BJ (cell line): ENCODE measurements at places on chromosomes 12 and 14. TPM values are rescaled to one million over a fixed set of nuclear protein-coding genes. Genes with fewer than 3 reads are reported as not detected.

DNA sequence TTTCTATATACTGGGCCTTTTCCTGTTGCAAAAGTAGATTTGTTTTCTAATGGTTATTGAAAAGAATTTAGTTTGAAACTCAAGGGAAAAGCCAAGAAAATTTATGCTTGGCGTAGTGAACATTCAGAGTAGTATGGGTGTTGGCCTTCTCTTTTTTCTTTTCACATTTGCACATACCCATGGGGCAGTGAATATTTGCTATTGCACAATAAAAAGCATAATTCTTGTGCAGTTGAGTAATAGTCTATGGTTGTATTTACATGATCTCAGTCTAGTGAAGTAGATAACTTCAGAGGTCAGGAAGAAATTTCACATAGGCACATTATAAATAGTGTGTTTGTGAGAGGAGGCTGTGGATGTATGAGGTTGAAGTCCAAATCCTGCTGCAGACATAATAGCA is 158.1 kb downstream of the FLRT2 start:
- no peak for DNase-seq

DNA sequence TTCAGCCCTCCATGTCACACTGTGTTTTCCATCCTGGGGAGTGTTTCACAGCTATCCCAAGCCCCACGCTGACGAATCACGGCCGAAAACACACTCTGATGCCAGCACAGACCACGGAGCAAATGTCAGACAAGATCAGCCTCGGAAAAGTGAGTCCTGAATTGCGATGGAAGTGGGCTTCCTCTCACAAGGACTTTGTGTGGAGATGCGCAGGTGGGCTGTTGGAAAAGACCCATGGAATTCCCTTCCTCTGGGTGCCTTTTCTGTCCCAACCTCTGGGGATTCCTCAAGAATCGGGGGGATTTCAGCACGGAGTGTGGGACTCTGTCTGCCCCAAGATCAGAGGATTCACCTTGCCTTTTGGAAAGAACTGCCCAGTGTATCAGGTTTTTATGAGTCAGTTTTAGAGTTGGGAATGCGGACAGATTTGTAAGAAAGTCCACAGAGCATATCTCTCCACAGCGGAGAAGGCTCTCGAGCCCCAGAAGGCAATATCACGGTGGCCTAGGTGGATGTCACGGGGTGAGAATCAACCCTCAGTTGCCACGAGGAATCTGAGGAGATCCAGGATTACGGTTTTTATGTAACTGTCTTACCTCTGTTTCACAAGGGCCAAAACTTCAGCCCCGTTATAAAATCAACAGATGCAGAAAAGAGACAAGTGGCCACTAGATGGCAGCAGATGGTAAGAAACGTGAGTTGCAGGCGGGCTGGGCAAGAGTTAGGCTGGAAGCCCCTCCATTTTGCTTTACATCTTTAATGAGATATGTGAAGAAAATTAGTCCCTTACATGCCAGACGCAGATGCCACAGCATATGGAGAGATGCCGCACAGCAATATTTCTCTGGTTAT is 201.9 kb downstream of the DAD1 start:
- DNase-seq: no peak

Gene ACOT4
- 0.67 and 0.82 TPM in 2 replicates for polyA plus RNA-seq

Gene RNASE3
- polyA plus RNA-seq: not detected in 2 replicates

DNA sequence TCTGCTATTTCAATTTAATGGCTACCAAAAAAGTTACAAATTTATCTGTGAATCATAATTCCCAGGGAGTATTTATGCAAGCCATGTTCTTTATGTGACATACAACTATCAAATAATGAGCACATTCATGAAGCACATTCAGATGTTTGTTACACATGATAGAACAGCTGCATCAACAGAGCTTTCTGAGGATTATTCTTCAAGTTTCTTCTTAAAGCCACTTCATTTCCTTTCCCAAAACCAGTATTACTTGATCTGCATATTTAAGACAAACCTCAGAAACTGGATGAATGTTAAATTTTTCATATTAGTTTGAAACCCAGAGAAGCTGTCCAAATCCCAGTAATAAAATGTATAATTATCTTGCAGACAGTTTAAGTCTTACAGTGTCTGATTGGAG is 73.6 kb upstream of the SOX5 start:
- DNase-seq: no peak

- no peak for DNase-seq
Observed at GRCh38 chr14:105842105-105842504, 315.7 kb downstream of the TMEM121 start.

Gene TDRD9
- polyA plus RNA-seq: 1.3 and 2.2 TPM in 2 replicates

DNA sequence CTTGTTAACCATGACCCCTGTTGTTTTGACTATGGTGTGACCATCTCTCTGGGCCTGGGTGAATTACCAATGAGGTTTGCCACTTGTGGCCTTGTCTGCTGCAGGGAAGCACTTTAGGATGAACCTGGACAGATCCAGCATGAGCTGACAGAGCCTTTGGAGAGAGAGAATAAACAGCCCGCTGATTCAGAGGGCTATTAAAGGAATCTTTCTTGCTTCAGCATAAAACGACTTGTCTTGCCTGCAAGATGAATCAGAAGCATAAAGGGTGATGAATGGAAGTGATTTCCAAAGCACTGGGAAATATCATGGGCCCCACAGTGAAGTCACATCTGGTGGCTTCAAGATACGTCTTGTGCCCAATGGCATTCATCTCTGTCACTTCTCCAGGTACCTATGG is 69.0 kb upstream of the WSCD2 start:
- no peak for DNase-seq

- no peak for DNase-seq
Observed at GRCh38 chr14:90842726-90843125, 26.5 kb upstream of the TTC7B start.

- DNase-seq: no peak
Observed at GRCh38 chr12:59168647-59169046, 248.3 kb upstream of the LRIG3 start.

DNA sequence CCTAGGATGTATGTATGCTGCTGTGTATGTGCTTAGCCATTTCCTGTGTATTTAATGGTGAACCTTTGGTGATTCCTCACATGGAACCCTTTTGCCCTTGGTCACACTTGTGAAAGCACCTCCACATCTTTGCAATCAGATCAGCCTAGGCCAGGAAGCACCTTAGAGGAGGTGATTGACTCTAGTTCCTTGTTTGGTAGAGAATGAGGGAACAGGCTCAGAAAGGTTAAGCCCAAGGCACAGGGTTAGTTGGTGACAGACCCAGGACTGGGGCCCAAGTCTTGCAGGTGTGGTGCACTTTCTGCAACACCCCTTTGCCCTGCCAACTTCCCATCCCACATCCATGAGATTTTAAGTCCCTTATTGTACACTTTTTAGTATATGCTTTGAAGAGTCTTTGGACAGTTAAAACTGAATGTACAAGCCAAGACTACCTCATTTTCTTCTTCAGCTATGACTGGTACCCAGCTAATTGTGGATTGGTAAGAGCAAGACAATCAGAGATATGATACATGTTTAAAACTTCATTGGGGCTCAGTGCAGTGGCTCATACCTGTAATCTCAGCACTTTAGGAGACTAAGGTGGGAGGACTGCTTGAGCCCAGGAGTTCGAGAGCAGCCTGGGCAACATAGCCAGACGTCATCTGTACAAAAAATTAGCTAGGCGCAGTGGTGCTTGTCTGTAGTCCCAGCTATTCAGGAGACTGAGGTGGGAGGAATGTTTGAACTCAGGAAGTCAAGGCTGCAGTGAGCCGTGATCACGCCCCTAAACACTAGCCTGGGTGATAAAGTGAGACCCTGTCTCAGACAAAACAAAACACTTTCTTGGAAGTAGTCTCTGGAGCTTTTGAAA is 71.1 kb downstream of the RASSF3 start:
- DNase-seq: no peak

DNA sequence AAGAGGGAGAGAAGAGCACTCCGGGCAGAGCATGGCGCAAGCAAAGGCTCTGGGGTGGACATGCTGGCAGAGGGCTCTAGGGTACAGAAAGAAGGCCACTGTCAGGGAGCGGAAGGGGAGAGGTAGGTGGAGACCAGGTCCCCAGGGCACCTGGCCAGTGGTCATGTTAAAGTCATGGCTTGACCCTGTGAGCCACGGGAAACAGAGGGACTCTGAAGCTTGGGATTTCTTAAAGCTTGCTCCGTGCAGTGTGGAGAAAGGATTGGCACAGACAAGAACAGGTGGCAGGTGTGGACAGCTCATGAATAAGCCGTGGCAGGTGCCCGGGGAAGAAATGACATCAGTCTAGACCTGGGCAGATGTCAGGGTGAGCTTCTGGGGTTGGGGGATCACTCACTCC is 413.8 kb downstream of the BCL11B start:
- DNase-seq: no peak
